ENCODE measurements at places on chromosomes 12 and 14.

GRCh38 chr14:73365727-73366126 is 92.6 kb downstream of the NUMB start:
- DNase-seq: no peak

DNA sequence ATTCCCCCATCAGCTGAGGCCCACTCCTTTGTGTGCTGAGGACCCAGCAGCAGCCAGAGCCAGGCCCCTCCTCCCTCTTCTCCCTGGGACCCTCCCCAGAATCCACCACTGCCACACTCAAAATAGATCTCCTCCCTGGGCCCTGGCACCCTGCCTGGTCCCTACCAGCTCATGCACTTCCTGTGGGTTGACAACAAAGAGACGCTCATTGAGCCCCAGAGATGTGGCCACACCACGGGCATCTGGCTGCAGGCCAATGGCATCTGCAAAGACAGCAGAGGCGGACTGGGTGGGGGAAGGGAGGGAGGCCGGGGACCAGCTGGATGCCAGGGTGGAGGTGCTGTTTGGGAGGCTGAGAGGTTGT is 16.0 kb upstream of the ENDOU start:
- peak; percentile 26 for DNase-seq

- no peak for DNase-seq
Observed at GRCh38 chr14:80425686-80426085, 214.4 kb upstream of the DIO2 start.

GRCh38 chr14:74835645-74836250 is 40.2 kb downstream of the PROX2 start:
- no peak for DNase-seq

DNA sequence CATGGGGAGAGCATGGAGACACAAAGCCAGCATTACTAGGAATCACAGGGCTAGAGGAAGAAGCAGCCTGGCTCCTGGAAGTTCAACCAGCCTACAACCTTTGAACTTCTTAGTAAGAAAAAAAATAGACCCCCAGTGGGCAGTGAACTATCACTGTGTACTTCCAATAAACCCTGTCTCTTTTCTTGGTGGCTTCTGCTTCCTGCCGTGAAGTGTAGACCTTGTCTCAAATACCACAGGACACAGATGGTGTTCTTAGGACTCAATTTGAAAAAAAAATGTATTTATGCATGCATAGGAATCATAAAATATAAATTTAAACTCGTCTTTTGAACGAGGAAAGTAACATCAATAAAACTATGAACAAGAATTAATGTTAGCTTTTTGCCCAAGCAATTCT is 3.6 kb upstream of the PTGER2 start:
- DNase-seq: no peak

- DNase-seq: no peak
Observed at GRCh38 chr14:36646664-36647416, 14.8 kb upstream of the PAX9 start.

DNA sequence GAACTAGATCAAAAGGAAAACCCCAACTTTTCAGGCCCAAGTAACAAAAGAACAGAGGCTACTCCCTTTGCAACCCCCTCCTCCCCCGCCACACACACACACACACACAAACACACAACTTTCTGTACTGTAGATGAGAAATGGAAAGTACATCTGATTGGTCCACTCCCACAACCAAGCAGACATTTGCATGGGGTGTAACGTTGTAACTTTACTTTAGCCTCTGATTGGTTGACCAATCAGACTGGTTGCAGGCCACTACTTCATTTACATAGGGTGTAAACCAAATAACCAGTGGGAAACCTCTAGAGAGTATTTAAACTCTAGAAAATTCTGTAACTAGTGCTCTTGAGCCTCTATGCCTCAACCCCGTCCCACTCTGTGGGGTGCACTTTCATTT is 425.5 kb downstream of the GXYLT1 start:
- DNase-seq: no peak

DNA sequence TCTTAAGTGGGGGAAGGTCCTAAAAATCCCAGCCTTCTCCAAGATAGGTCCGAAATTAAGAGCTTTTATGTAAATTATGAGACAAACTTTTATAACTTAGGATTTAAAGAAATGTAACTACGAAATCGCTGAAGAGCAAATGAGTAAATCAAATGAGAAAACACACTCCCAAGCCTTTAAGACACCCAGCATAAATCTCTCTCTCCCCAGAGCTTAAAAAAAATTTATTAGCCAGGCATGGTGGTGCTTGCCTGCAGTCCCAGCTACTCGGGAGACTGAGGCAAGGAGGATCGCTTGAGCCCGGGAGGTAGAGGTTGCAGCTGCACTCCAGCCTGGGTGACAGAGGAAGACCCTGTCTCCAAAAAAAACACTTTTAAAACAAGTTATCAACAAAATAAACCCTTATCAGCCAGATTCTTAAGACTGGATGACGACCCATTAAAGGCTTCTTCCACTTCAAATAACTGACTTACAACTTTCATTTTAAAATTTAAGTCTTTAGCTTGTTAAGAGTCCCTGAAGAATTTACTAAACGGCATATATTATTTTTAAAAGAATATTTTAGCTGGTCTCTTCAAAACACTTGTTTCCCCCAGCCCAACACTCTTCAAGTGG is 3.2 kb downstream of the PTGES3 start:
- DNase-seq: no peak

- peak; percentile 85 for DNase-seq
Observed at GRCh38 chr14:74217672-74218448, 21.4 kb upstream of the VSX2 start.

DNA sequence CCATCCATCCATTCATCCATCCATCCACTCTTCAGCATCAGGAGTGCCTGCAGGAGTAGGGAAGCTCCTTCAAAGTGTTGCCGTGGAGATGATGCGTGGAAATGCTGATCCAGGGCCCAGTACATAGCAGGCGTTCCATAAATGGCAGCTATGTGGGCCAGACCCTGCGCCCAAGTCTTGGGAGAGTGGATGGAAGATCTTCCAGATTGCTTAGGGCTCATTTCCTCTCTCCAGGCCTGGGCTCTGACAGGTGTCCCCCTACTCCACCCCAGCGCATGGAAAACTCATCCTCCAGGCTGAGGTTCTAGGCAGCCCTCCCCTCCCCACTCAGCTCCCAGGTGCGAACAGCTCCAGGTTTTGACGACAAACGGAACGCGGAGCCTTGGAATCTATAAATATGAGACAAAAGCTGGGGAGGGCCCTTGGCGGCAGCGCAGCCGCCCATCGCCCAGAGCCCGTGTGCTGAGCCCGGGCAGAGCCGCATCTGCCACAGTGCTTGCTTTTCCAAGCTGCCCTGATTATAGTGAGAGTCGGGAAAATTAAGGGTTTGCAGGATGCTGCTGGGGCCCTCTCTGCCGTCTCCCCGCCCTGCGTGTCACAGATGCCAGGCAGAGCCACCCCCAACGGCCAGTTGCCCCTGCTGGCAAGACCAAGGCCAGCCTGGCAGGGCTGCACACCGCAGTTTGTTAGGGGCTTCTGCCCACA is 1.6 kb downstream of the BEGAIN start:
- DNase-seq: no peak

DNA sequence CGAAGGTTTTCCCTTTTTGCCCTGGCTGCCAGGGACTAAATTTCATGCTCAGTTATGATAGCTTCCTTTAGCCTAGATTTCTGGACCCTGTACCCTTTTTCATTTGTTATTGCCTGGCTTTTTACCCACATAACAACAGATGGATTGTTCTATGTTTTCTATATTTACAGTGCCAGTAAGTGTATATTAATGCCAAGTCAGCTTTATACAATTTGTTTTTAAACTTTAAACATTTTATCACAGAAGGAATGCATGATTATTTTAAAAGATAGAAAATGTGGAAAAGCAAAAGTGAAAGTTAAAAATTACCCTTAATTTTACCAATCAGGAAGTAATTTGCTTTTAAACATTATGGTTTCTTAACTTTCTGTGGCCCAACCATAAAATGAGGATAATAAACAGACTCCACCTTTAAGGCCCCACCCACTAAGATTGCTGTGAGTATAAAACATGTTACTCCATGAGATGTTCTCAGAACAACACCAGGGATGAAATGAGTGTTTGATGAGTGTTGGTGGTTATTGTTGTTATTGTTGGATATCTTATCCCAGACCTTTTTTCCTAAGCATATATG is 496.8 kb downstream of the EGLN3 start:
- no peak for DNase-seq

DNA sequence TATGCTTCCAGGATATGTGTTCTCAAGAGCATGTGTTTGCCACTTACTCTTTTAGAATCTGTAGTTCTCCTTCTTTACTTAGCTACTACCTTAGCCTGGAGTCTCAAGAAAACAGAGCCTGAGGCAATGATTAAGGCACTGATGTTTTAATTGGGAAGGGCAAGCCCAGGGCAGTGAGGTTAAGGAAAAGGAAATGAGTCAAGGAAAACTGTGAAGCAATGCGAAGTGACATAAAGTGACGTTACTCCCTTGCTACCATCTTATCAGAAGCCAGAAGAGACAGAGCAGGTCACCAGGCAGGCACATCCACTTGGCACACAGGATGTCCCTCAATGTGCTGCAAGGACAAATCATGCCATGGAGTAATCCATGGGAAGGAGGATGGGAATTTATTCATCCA is 11.3 kb upstream of the EML5 start:
- no peak for DNase-seq

- no peak for DNase-seq
Observed at GRCh38 chr14:104738375-104739019, 14.4 kb upstream of the SIVA1 start.

- DNase-seq: no peak
Observed at GRCh38 chr12:47417121-47417520, 288.7 kb downstream of the RPAP3 start.

DNA sequence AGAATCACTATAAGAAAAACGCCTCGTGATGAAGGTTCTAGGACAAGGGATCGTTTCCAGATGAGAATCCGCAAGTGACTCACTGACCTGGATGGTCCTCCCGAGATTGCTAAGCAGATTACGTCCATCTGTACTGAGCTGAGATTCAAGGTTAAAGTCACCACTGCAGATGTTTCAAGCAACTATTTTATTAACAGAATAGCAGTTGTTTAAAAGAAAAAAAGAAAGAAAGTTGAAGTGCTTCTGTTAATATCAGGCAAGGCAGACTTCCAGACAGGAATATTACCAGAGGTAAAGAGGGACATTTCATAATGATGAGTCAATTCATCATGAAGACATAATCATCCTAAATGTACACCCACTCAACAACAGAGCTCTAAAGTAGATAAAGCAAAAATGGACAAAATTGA is 17.9 kb downstream of the PXN start:
- DNase-seq: no peak

GRCh38 chr14:91116913-91117588 is 3.2 kb downstream of the DGLUCY start:
- peak; percentile 37 for DNase-seq

- DNase-seq: no peak
Observed at GRCh38 chr12:28583701-28584261, 393.5 kb downstream of the CCDC91 start.

DNA sequence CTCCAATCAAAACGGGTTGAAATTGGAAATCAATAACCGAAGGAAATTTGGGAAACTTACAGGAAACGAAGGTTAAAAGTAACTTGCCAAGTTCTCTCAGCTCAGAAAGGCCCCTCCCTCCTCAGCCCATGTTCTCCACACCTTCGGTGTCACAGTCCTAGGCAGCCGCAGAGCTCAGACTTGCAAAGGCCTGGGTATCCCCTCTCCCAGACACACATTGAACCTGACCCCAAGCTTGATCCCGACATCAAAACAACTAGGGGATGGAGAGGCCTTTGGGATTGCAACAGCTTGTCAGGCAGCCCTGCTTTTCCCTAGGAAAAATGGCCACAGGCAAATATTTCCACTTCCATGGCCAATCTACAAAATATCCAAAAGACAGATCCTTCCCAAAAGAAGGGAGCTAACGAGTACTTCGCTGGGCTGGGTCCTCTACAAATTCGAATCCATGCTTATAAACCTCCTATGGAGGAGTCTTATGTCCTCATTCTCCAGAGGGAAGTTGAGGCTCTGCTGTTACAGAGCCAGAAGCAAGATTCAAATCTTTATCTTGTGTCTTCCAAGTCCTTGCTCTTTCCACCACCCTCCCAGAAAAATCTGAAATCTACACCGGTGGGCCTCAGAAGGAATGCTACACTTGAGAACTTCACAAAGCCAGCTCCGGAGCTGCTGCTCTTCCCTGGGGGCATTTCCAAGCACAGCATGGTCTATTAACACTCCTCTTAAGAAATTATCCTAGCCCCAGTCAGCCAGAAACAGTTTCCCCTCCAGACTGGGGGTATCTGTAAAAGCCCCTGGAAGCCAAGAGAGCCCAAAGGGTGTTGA is 35.7 kb upstream of the PNMA1 start:
- DNase-seq: no peak

DNA sequence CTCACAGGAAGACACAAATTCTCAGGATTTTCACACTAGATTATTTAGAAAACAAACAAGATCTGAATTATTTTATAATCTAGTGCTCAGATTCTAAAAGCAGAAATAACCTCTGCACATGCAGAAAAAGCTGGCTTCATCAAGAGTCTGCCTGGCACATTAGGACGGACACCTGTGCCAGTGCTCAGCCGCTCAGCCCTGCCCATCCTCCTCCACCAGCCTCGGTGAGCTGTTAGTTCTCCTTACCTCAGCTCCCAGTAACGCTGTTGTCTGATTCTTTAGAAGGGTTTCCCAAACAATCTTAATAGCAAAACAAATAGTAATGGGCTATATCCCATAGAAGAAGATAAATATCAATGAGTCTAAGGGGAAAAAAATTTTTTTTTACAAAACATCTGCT is 27.7 kb downstream of the DUSP16 start:
- DNase-seq: no peak

- DNase-seq: no peak
Observed at GRCh38 chr12:96274331-96274730, 80.2 kb downstream of the ELK3 start.

DNA sequence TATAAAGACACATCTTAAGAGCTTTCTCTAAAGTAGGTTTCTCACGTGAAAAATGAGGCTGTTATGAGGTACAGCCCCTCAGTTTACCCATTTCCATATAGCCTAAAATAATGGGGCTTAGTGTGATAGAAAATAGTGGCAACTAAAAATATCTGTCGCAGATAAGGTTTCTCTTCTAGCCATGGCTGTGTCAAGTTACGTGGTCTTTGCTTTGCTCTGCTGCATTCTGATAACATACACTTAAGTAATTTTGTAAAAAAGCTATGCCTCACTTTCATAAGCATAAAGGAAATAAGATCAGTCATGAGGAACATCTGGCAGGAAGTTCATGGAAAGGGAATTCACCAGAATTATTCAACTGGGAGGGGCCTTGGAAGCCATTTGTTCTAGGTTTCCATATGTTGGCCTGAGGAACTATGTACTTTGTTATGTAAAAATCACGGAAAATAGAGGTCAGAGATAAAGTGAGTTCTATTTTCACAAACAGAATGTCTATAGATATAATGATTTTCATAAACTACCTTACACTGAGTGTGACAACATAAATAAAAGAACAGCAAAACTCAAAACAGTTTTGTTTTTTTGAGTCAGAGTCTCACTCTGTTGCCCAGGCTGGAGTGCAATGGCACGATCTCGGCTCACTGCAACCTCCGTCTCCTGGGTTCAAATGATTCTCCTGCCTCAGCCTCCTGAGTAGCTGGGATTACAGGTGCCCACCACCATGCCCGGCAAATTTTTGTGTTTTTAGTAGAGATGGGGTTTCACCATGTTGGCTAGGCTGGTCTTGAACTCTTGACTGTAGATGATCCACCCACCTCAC is 195.6 kb upstream of the KRR1 start:
- DNase-seq: no peak
